Esophagus muscularis mucosa (tissue), 4 donors: ENCODE measurements at places on chromosomes 4 and X. TPM values are rescaled to one million over a fixed set of nuclear protein-coding genes. Genes with fewer than 3 reads are reported as not detected.

Gene PITX2
- 37.7 TPM for total RNA-seq

DNA sequence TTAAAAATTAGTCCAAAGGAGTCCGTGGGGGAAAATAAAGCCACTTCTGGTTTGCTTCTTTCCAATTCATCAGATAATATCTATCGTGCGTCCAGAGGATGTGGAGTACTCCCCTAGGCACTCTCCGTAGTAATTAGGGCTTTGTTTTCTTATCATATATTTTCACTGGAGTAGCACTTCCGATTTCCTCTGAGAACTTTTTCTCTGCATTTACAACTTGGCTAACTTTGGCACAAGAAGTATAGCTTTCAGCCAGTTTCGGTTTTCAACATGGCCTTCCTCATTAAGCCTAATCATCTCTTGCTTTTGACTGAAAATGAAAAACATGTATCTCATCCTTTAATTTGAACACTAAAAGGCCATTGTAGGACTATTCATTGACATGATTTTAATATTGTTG, 80.5 kb downstream of the CASP3 start:
- H3K4me3 ChIP-seq = no peak overlapping the region
- H3K36me3 ChIP-seq = no peaks in the 10 kb centered on the region
- H3K27me3 ChIP-seq = no peaks in the 10 kb centered on the region
- no peak overlapping the region for H3K27ac ChIP-seq
- no peaks in the 10 kb centered on the region for H3K4me1 ChIP-seq

Gene RNF128
- not detected for total RNA-seq

- H3K27me3 ChIP-seq = no peaks in the 10 kb centered on the region
- H3K4me1 ChIP-seq = no peaks in the 10 kb centered on the region
- DNase-seq = no peak
- no peaks in the 10 kb centered on the region for H3K36me3 ChIP-seq
- no peak overlapping the region for H3K4me3 ChIP-seq
Observed at GRCh38 chr4:102169345-102169744, 175.9 kb downstream of the SLC39A8 start.

Gene RNF150
- total RNA-seq = 53.3 TPM

- no peak for DNase-seq
- H3K4me1 ChIP-seq = peaks cover 18% of the 10 kb centered on the region
- H3K36me3 ChIP-seq = no peaks in the 10 kb centered on the region
- H3K27me3 ChIP-seq = no peaks in the 10 kb centered on the region
- H3K27ac ChIP-seq = peak overlapping the region; percentile 84
- H3K4me3 ChIP-seq = peak overlapping the region; percentile 68
Observed at GRCh38 chrX:154805696-154806091, 409 bp upstream of the MPP1 start.

- no peaks in the 10 kb centered on the region for H3K27me3 ChIP-seq
- H3K4me1 ChIP-seq = peaks cover 92% of the 10 kb centered on the region
- no peaks in the 10 kb centered on the region for H3K36me3 ChIP-seq
- peak overlapping the region; percentile 23 for H3K4me3 ChIP-seq
- peak overlapping the region; percentile 99 for H3K27ac ChIP-seq
Observed at GRCh38 chr4:76208005-76208765, 5.4 kb downstream of the SCARB2 start.

- DNase-seq = no peak
- no peak overlapping the region for H3K4me3 ChIP-seq
- H3K27me3 ChIP-seq = no peaks in the 10 kb centered on the region
- H3K4me1 ChIP-seq = no peaks in the 10 kb centered on the region
Observed at GRCh38 chr4:151031831-151032605, 16.9 kb upstream of the LRBA start.

Gene TRIM61
- 1.2 TPM for total RNA-seq

DNA sequence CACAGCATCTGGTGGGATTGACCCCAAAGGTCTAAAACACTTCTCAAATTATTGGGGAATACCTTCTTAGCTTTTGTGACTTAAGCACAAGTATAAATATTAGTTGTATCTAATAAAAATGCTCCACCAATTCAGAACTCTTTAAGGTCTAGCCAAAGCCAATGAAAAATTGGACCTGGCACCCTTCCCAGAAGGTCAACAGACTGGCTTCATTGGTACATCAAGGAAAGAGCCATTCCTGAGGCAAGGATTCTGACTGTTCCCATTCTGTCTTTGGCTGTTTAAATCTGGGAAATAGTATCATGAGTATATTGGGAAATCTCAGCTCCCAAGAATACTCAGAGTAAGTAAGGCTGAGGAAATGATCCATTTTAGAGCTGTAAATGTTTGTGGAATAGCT, 153.0 kb upstream of the TRPC5 start:
- H3K27ac ChIP-seq = no peak overlapping the region
- DNase-seq = no peak
- H3K4me1 ChIP-seq = no peaks in the 10 kb centered on the region
- H3K27me3 ChIP-seq = no peaks in the 10 kb centered on the region
- no peaks in the 10 kb centered on the region for H3K36me3 ChIP-seq

GRCh38 chr4:72208421-72209075, 176.7 kb downstream of the NPFFR2 start:
- no peak for DNase-seq
- H3K36me3 ChIP-seq = no peaks in the 10 kb centered on the region

Gene STK32B
- 3.5 TPM for total RNA-seq
